ENCODE measurements at places on chromosomes 12 and 14.

DNA sequence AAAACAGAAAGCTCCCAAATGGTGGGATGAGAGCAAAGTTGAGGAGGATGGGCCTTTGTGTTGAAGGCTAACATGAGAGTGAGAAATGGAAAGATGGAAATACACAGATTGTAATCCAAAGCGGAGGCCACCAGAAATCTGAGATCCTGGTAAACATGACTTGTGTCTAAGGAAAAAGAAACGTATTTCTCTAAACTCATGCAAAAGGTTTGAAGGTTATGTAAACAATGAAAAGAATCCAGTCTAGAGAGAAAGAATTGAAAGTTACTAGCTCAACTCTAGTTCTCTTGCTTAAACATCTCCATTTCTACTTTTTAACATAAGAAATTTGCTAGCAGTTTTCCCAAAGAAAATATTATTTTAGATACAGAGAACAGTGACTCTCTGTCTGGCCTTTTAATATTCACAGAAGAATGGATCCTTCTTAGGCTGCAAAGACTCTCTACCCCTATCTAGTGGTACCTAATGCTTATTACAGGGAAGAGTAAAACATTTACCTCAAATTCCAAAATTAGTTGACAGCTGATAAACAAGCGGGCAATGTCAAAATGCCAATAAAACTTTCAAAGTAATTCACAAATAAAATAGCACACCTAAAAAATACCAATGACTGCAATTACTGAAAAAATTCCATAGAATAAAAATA is 75.8 kb upstream of the SOX5 start:
- DNase-seq = no peak

GRCh38 chr14:72779679-72780078 is 114.2 kb downstream of the DPF3 start:
- DNase-seq = no peak

DNA sequence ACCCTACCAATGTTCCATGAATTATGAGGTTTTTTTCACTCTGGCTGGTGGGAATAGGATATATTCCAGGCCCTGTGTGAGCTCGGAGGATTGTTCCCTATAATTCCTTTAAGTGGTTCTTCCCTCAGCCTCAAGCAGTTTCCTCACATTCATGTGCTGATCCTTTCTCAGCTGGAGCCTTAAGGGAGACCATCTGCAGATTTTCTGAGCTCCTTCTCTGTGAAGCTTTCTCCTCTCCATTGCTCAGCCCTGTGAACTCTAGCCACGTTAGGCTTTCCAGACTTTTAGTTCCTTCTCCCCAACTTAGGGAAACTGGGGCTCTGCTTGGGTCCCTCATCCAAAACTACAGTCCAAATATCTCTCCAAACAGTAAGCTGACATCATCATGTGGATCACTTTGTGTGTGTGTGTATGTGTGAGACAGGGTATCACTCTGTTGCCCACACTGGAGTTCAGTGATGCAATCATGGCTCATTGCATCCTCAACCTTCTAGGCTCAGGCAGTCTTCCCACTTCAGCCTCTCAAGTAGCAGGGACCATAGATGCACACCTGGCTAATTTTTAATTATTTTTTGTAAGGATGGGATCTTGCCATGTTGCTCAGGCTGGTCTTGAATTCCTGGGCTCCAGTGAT is 219.5 kb upstream of the OTX2 start:
- no peak for DNase-seq

DNA sequence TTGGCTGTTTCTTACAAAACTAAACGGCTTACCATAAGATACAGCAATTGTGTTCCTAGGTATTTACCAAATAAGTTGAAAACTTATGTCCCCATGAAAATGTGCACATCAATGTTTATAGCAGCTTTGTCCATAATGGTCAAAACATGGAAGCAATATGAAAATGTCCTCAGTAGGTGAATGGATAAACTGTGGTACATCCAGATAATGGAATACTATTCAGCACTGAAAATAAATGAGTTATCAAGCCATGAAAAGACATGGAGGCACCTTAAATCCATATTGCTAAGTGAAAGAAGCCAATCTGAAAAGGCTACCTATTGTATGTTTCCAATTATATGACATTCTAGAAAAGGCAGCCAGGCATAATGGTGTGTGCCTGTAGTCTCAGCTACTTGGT is 40.7 kb downstream of the CFL2 start:
- DNase-seq = no peak

GRCh38 chr12:90965204-90965603 is 10.2 kb upstream of the CCER1 start:
- no peak for DNase-seq

DNA sequence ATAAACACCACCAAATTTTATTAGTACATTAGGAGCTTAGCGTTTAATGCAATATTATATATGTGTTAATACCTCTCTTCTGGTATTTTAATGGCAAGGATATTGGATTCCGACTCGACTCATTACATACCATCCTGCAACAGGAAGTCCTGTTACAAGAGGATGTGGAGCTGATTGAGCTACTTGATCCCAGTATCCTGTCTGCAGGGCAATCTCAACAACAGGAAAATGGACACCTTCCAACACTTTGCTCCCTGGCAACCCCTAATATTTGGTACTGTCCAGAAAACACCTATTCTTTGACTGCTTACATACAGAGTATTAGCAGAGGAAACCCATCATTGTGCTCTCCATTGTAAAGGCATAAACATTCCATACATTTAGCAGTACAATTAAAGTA is 45.2 kb downstream of the VEZT start:
- no peak for DNase-seq

DNA sequence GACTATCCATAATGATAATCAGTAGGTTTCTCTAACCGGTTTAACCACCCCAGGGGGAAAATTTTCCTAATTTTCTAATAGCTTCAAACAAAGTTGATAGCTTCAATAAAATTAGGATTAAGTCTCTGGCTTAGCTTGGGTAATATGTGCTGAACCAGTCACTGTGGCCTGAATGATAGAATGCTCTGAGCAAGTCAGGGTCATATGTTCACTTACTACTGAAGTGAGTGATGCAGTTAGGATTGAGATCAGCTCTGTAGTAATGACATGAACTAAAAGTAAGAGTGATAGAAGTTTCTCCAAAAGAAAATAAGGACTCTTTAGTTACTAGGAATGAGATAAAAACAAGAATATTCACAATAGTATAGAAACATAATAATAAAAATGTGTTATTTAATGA is 32.6 kb downstream of the ETNK1 start:
- DNase-seq = no peak

GRCh38 chr14:21192875-21193535 is 37.1 kb upstream of the OR5AU1 start:
- no peak for DNase-seq

DNA sequence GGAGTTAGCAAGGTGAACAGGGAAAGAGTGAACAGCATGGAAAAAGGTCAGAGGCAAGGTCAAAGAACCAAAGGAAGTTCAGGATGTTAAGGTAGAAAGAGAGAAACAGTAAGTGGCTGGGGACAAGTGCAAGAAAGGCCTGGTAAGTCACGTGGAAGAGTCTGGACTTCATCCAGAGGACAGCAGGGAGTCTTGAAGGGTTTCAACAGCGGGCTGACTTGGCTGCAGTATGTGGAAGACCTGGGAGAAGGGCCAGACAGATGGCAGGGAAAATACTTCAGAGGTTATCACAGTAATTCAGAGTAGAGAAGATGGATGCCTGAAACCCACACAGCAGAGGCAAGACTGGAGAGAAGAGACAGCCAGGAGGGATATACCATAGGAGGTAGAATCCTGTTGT is 34.0 kb downstream of the CIT start:
- DNase-seq = no peak

GRCh38 chr14:50736932-50737419 is 68.9 kb upstream of the SAV1 start:
- no peak for DNase-seq

GRCh38 chr14:96051642-96052540 is 12.7 kb downstream of the C14orf132 start:
- no peak for DNase-seq

- DNase-seq = no peak
Observed at GRCh38 chr14:51248016-51248987, 8.3 kb downstream of the TMX1 start.

DNA sequence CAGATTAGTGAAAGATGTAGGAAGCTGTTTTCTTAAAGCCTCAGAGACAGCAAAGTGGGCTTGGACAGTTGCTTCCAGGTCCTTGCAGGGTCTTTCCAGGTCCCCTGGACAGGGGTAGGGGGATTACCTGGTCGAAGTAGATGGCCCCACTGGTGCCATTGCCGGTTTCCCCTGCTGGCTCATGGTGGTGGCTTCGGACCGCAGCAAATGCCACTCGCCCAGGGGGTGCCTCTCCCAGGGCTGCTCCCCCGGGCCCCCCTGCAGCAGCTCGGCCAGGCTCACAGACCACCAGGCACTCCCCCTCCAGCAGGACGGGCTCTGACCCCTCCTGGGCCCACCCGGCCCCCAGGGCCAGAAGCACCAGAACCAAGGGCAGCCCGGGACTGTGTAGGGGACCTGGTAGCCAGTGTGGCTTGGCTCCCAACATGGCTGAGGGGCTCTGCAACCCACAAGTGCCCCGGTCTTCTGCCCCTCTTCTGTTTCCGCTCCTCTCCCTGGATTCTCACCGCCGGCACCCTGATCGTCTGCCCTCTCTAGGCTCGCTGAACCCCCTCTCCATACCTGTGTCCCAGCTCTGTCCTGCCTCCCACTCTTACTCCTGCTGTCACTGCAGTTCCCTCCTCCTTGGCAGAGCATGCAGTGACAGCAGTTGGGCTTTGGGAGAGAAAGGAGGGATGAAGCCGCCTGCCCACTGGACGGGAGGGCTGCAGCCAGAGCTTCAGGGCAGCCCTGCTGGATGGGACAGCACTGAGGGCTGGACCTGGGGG is 657 bp downstream of the CBLN3 start:
- no peak for DNase-seq

DNA sequence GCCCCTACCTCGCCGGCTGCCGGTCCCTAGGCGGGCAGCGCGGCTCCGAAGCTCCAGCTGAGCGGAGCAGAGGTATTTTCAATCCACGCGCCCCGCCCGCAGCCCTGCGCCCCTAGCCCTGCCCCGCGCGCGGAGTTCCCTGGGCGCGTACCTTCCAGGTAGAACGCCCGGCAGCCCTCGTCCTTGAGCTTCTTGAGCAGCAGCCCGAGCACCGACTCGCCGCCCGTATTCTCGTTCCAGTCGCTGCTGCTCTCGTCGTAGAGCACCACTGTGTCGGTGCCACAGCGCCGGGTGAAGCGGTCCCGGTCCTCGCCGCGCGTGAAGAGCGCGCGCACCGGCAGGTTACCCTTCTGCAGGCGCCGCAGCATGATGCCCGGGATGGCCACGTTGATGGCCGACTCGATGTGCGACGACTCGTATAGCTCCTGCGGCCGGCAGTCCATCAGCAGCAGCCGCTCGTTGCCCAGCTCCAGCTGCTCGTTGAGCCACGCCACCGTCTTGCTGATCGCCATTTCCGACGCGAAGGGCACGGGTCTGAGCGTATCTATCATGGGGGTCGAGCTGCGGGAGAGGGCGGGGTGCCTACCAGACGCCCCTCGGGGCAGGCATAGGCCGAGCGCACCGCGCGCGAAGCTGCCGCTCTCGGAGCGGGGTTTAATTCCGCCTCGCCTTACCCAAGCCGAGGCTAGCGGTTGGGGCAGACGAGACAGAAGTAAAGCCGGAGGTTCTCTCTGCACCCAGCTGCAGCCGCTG is 636 bp downstream of the DUSP6 start:
- no peak for DNase-seq

DNA sequence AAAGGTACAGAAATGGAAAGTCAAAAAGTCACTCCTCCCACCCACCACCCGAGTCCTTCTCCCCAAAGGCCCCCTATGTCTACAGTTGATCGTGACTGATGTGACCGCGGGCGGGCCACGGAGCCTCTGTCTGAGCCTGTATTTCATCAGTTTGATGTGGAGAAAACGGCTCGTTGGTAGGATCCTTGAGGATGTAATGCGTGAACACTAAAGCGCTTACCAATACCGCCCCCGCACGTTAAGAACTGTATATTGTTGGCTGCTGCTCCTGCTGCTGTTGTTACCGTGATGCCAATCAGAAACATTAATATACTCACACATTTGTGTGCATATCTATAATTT is 24.6 kb upstream of the UBC start:
- no peak for DNase-seq

DNA sequence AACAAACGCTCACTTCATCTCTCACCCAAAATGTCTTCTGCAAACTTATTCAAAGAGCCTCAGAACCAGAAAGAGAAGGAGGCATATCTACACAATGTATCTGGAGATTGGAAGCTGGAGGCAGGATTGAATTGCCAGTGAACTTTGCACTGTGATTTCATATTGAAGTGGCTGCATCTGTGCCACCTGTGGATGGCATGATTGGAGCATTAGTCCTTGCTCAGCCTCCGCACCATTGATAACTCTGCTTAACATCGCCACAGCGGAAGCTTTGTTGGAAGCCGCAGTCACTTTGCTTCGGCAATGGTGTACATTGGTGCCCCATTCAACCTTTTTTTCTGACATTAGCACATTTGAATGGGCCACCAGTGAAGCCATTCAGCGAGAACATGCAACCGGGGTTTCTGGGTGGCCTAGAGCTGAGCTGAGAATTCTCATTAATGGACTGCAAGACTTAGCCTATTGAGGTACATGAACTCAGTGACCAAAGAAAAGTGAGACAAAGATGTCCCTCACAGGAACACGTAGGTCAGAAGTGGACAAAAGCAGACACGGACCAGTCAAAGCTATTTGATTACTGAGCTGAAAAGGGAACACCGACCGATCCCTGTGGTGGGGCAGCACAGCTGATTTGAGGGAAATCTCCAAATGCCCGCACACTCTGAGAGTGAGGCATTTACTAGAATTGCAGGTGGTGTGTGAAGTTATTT is 130.4 kb downstream of the BRMS1L start:
- DNase-seq = no peak

- DNase-seq = no peak
Observed at GRCh38 chr14:80965037-80965436, 9.6 kb downstream of the TSHR start.

DNA sequence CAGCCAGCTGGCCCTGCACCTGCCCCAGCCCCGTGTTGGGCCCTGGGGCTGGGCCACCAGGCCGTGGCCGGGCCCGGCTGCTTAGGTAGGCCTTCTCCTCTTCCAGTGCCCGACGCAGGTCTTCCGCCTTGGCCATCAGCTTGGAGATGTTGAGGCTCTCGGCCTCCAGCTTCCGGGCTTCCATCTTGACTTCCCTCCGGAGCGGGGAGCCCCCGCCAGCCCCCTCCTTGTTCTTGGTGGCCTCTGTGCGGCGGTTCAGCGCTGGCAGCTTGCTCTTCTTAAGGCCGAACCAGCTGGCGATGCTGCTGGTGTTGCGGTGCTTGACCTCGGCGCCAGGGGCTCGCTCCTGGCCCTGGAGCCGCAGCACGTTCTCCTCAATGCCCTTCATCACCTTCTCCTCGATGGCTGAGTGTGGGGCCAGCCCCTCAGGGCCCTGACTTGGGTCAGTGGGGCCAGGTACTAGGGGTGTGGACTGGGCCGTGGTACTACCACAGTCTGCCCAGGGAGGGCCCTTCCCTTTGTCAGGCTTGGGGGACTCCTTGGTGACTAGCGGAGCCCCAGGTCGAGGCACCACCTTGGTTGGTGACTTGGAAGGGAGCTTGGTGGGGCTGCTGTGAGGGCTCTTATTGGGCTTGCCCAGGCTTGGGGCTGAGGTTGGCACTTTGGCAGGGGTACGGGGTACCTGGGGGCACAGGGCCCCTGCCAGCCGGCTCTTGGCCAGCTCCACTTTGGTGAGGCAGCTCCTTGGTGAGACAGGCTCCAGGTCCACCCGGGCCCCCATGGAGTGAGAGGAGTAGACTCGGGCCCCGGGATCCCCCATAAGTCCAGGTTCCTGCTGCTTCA is 33.2 kb downstream of the NCKAP5L start:
- DNase-seq = no peak

GRCh38 chr12:121620333-121620891 is 5.9 kb upstream of the ORAI1 start:
- DNase-seq = no peak

- no peak for DNase-seq
Observed at GRCh38 chr12:25319233-25319984, 68.7 kb upstream of the KRAS start.

All from RCC 7860 (cell line).